ENCODE measurements at places on chromosomes 5 and 9.

DNA sequence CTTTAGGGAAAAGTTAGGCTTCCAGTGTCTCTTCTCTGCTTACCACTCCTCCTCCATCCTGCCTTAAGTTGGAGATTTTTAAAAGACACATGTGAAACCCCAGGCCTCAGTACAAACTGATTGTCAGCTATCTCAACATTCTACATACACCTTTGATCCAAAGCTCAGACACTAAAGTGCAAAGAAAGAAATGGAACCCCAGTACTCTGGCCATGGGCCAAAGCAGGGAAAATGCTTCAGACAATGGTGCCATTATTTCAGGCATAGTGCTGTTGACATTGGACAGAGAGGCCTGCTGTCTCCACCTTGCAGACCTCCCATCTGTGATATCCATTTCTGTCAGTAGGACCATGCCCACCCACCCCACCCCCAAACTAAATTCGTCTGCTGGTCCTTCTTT is 49.1 kb downstream of the G3BP1 start:
- no peak for DNase-seq

DNA sequence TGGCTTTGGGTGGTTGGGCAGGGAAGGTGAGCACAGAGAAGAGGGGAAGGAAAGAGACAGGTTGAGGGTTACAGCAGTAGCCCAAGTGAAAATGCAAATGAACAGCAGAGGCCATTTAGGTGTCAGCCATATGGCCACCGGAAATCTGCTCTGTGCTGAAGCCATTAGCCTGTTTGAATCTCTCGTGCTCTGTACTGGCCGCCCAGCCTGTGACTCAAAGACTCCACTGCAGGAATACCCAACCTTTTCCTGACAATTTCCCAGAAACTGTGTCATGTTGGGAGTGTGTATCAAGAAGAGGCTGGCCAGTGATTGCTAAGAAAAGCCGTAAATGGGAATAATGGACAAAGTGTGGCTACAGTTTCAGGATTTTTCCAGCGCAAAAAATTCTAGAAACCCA is 35.9 kb upstream of the RAI14 start:
- no peak for DNase-seq

DNA sequence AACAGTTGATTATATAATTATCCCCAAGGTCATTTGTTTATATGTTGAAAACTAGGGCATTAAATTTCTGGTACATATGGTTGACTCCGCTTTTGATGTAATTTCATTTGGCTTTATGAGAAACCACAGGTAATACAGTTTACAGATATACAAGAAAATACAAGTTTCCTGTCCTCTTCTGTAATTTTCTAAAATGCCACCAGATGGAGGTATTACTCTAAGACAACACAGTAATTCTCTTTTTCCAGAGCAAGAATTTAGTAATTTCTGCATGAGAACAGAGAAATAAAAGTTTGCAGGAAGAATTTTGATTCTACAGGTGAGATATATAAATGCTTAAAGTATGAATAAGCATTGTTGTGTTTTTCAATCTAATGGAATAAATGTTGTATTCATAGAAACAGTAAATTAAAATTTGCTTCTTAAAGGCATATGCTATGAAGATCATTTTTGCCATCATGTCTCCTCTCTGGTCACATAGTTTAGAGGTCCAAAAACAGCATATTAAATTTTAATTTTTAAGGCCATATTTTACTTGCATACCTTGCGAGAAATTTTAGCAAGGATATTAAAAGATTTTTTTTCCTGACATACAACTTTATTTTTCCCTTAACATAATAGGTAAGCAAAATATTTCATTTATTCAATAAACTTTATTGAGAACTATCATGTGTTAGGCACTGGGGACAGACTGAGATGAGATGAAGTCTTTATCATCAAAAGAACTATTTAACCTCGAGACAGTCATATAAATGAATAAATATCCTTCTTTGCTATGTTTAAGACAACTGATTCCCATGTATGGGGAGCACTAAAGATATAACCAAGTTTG is 22.7 kb downstream of the CHD1 start:
- no peak for DNase-seq

- no peak for DNase-seq
Observed at GRCh38 chr9:130296783-130297055, 31.2 kb downstream of the HMCN2 start.

DNA sequence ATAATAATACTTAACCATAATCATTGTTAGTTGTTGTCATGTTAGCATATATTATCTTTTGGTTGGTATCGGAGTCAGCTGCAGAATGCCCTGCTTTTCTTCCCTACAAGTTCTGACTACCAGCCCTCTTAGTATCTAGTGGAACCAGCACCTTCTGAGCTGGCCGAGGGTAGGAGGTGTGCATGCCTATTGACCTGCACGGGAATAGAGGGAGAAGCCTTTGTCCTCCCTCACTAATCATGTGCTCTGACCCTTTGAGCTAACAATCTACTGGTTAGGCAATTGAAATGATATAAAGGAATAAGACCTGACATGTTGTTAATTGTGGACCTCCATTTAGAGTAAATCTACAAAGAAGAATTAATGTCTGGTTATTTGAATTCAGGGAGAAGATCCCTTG is 4.1 kb downstream of the PCSK5 start:
- DNase-seq = no peak

- DNase-seq = no peak
Observed at GRCh38 chr9:112248722-112249121, 73.6 kb upstream of the SUSD1 start.

- no peak for DNase-seq
Observed at GRCh38 chr5:56475689-56476486, 242.8 kb upstream of the ANKRD55 start.

DNA sequence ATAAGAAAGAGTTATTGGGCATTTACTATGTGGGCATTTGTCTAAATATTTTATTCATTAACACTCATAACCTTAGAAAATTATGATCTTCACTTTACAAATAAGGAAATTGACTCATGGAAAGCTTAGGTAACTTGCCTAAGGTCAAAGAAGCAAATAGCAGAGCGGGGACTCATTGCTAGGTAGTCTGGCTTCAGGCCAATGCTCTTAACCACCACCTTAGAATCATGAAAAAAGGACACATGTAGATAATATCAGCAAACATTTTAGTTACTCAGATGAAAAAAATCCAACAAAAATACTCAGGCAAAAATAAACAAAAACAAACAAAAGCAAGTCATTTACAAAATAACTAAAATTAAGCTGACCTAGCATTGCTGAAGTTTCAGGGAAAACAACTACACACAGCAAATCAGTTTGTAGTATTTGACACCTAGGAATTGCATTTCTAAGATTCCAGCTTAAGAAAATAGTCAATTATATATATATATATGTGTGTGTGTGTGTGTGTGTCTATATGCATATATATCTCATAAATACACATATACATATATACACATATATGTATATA is 166.0 kb downstream of the HMHB1 start:
- DNase-seq = no peak

GRCh38 chr5:68680366-68680765 is 413.4 kb upstream of the SLC30A5 start:
- DNase-seq = no peak

- no peak for DNase-seq
Observed at GRCh38 chr9:124291801-124292396, 34.1 kb downstream of the NEK6 start.

- DNase-seq = no peak
Observed at GRCh38 chr5:141783005-141783946, 94.9 kb downstream of the PCDH1 start.

DNA sequence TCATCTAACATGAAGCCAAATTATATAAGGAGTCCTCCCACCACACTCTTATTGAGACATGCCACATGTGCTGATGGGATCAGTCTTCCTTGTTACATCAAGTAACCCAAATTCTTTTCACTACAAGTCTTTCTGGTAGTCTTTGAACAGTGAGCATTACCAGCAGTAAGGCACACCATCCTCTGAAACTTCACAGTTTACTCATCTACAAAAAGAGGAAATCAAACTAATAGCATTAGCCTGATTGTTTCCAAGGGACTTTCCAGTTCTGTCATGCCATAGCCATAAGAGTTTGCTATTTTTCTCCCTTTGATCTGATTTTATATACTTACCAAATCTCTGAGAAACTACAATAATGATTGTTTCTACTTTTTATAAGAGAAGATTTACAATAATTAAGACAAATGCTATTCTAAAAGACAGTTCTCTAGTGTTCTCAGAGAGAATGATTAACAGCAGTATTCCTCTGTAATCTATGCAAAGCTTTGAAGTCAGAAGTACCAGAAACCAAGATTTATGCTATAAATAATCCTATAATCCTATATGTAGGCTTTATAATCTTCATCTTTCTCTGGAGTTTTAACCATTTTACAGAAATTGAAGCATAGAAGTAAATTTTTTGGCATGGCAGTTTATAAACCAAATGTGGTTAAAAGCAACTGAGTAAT is 166.2 kb upstream of the ACO1 start:
- no peak for DNase-seq

- DNase-seq = no peak
Observed at GRCh38 chr5:129341306-129341705, 118.8 kb upstream of the ADAMTS19 start.

DNA sequence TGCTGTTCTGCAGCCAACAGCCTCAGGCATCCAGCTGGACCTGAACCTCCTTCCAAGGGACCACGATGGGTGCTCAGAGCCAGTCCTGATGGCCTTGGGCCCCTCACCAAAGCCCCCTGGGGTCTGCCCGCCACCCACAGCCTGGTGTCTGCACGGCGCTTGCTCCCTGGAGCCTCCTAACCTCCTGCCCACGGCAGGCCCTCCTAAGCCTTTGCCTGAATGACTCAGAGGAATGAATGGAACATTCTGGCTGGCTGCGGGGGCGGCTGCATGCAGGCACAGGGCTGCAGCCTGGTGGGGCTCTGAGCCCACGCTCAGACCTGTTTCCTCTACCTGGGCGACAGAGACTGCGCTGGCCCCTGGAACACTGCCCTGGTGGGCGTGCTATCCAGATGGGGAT is 6.9 kb downstream of the SOHLH1 start:
- no peak for DNase-seq

DNA sequence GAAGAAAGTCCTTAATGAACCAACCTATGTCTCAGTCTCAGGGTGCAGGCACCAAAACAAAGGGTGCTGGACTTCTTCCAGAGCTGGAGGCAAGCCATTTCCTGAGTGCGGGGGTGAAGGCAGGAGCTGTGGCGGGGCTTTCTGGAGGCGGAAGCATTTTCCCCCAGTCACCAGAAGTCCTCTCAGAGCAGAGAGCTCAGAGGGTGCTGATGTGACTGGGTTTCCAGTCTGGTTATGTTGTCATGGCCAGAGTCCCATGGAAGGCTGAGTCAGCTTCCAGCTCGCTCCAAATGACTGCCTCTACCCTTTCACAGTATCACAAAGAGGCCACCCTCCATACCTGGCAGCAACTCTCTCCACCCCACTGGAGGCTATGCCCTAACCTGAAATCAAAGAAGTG is 86.0 kb downstream of the TRPC7 start:
- DNase-seq = no peak

GRCh38 chr9:99929652-99930051 is 23.2 kb downstream of the STX17 start:
- DNase-seq = no peak

DNA sequence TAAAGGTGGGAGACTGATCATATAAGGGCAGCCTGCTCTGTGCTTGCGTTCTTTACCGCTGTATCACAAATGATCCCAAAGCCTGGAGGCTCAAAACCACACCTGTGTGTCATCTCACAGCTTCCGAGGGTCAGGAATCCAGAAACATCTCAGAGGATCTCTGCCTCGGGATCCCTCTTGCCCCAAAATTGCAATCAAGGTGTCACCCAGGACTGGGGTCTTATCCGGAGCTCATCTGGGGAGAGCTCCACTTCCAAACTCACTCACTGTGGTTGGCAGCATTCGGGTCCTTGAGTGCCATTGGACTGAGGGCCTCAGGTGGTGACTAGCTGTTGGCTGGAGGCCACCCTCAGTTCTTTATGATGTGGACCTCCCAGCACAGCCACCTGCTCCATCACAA is 26.7 kb upstream of the FCN2 start:
- no peak for DNase-seq

DNA sequence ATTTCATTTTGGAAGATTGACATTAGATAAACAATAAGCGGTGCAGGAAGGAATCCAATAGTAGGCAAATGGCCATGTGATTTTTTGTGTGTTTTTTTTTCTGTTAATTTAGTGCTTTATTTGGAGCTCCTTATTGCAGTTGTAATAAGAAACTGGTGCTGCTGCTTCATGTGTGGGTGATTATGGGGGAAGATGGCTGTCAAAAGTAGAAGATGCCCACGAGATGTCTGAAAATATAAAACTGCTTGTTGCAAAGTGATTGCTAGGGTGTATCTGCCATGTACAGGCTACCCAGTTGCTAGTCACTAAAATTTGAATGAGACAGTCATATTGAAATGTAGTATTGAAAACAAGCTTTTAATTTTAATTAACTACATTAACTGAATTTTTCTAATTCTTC is 216.7 kb upstream of the FTMT start:
- DNase-seq = no peak

DNA sequence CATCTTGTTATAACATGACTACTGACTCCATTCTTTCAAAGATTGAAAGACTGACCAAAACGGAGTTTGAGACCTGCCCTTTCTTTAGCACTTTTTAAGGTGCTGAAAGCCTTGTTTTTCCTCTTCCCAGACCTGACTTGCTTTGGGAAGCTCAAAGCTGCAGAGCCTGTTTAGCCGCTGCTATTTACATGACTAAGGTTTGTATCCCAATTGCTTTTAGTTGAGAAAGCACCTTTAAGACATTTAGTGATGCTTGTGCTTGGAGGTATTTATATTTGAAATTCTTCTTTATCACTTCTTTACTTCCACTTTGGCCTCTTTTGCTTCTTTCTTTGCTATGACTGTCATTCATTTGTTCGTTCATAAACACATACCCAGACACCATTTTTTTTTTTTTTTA is 182.6 kb upstream of the ELL2 start:
- DNase-seq = no peak

- DNase-seq = no peak
Observed at GRCh38 chr5:127909066-127909465, 174.5 kb upstream of the SLC12A2 start.

- DNase-seq = peak; percentile 76
Observed at GRCh38 chr9:78030553-78031443, 813 bp downstream of the GNAQ start.

DNA sequence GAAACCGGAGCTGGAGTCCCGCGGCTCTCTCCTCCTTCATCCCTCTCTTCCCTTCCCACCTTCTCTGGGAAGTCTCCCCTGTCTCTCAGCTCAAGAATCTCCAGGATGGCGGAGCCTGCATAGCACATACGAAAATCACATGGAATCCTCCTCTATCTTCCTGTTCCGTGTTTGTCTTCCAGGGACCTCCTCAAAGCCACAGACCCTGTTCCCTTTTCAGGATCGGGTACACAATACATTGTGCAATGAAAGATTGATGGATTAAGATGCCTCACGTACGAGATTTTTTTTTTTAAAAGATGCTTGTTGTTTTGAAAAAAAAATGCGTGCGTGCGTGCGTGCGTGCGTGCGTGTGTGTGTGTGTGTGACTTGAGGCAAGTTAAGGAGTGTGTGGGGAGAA is 46.6 kb upstream of the OLFM1 start:
- no peak for DNase-seq
